ENCODE measurements at places on chromosomes 11 and 22. TPM values are rescaled to one million over a fixed set of nuclear protein-coding genes. Genes with fewer than 3 reads are reported as not detected.

The CLMP gene
- total RNA-seq: 3.2 TPM

The SCGB2A2 gene
- not detected for total RNA-seq

The CD44 gene
- 742 TPM for total RNA-seq

The SLC17A6 gene
- total RNA-seq: not detected

The UPK3A gene
- total RNA-seq: not detected

The AMOTL1 gene
- 27.6 TPM for total RNA-seq

The PTPRCAP gene
- total RNA-seq: 1.4 TPM

The FOLH1 gene
- total RNA-seq: not detected

The LGALS12 gene
- total RNA-seq: not detected

The TMPRSS13 gene
- 0.52 TPM for total RNA-seq

The FAM111B gene
- total RNA-seq: 10.7 TPM

The RIBC2 gene
- 8.3 TPM for total RNA-seq

The XKR3 gene
- total RNA-seq: not detected

The FGF4 gene
- total RNA-seq: not detected

The GDPD4 gene
- not detected for total RNA-seq

The SERPIND1 gene
- total RNA-seq: 0.25 TPM

The PRR33 gene
- total RNA-seq: not detected

The OR51I1 gene
- total RNA-seq: 23.1 TPM

The TRIM44 gene
- total RNA-seq: 33.4 TPM

The CRYBB2 gene
- not detected for total RNA-seq

The DEAF1 gene
- 33.9 TPM for total RNA-seq

The DDTL gene
- total RNA-seq: 3.4 TPM

The AGBL2 gene
- total RNA-seq: not detected

The MSANTD4 gene
- total RNA-seq: 15.7 TPM

The RASGRP2 gene
- 12.8 TPM for total RNA-seq

The ANO3 gene
- not detected for total RNA-seq

The HTR3A gene
- 0.12 TPM for total RNA-seq

The CCDC81 gene
- total RNA-seq: 0.69 TPM

The CARD18 gene
- not detected for total RNA-seq

The INS gene
- total RNA-seq: 0.44 TPM

The APOA5 gene
- total RNA-seq: 0.12 TPM

The SLC22A12 gene
- total RNA-seq: not detected

The APOL5 gene
- not detected for total RNA-seq

The DNAJC4 gene
- 25.8 TPM for total RNA-seq

The ABCC8 gene
- 0.39 TPM for total RNA-seq

The NELL1 gene
- total RNA-seq: not detected

The VPREB1 gene
- not detected for total RNA-seq

Data from HCT116 (cell line).